ENCODE measurements at places on chromosomes 1 and 21.

DNA sequence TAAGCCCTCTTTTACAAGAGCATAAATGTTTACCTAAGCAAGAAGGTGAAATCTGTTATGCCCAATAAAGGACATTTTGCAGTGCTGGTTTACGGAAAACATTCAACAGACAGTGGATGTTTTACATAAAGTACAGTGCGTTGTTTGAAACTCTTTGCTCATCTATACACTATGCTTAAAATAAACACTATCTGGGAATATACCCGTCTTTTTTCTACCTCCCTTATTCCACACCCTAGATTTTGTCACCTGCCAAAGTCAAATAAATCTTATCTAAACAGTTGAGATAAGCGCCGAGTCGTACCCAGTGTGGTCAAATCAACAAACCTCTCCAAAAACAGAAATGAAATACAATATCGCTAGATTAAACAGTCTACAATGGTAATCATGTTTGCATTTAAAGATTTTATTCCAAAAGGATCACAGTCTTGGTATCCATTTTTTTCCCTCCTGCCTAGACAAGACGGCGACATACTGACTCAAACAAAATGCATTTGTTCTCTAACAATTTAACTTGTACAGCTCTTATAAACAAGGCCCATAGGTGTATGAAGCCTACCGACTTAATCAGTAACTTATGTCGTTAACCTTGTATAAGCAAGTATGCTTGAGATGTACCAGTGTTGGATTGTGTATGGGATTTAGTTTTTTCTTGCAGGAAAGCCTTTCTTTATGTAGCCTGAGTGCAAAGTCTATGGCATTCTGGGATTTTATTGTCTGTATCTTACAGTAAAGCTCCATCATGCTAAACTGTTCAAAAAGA is 189.1 kb downstream of the FMN2 start:
- no peak for DNase-seq

DNA sequence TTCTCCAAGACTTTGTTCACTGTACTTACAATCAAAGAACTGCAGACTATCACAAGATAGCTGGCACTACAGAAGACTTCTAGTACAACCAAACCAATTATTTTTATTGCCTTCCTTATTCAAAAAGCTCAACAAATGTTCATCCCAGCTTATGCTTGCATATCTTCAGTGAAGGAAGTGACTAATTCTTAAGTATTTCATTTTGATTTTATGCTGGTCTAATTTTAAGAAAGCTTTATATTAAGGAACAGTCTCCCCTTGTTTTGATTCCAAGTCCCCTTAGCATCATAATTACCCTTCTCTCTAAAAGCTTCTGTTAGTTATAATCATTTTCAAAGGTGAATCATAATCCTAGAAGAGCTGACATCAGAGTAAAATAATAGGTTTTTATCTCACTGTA is 132.9 kb downstream of the LRRIQ3 start:
- no peak for DNase-seq

GRCh38 chr1:154867064-154867825 is 2.8 kb downstream of the KCNN3 start:
- peak; percentile 44 for DNase-seq

GRCh38 chr1:82503822-82504221 is 703.1 kb downstream of the ADGRL2 start:
- peak; percentile 77 for DNase-seq

GRCh38 chr1:15681349-15682292 is 2.5 kb upstream of the PLEKHM2 start:
- no peak for DNase-seq

DNA sequence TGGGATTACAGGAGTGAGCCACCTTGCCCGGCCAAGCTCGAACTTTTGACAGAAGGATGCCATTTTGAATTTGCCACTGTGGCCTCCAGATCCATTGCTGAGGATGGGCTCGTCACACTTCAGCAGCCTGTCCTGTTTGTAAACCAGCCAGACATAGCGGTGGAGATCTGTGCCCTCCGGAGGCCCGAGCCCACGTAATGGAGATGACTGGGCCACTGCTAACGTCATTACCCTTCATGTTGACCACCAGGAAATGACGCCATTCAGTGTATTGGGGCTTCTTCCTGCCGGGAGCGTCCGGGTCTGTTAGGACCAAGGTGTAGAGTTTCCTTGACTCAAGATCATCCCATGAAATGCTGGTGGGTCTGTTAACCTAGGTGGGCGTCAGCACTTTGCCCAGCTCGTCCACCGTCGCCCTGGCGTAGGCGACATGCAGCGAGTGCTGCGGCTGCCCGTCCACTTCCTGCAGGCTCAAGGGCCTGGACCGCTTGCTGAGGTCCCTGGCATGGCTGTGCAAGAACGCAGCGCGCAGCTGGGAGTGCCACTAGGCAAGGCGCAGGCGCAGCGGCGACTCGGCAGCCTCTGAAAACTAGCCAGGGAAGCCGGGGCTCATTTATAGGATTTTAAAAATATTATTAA is 40.8 kb downstream of the PTPRC start:
- no peak for DNase-seq

DNA sequence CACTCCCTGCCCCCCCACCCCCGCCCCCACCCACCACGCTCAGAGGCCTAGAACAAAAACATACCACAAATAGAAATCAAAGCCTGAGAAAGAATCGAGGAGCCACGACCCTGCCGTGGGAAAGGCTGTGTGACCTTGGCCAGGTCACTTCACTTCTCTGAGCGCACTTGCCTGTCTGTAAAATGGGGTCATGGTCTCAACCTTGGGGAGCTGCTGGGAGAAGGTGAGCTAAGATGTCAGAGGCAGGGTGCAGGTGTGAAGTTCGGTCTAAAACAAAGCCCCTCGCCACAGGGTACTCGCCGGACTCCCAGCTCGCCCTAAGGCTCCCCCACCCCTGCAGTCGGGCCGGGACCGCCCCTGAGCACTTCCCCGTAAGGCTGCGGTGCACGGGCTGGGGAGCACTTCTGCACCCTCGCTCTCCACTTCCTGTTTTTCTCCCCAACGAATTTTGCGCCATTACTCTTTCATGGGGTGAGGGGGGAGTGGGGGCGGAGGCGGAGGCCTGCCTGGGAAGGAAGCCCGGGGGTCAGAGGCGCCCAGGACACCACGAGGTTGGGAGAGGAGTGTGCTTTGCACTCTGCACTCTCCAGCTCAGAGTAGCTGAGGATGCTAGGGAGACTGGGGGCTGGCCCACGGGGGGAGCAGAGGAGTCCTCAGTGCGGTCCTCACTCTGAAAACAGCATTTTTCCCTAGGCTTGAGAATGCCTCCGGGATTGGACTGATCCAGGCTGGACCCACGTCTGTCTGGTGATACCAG is 21.9 kb upstream of the PIK3CD start:
- DNase-seq: no peak

GRCh38 chr1:52627028-52627427 is 5.9 kb upstream of the SHISAL2A start:
- no peak for DNase-seq

DNA sequence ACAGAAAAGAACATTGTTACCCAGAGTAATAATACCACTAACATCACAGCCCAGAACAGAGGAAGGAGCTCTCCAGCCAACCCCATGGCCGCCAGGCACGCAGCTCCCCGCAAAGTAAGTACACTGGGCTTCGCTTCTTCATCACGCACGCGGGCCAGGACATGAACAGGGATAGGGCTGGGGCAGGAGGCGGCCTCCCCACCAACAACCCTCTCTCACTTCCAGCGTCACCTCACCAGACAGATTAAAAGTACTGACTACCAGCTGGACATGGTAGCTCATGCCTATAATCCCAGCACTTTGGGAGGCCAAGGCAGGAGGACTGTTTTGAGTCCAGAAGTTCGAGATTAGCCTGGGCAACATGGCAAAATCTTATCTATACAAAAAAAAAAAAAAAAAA is 78.3 kb downstream of the NPHP4 start:
- no peak for DNase-seq

DNA sequence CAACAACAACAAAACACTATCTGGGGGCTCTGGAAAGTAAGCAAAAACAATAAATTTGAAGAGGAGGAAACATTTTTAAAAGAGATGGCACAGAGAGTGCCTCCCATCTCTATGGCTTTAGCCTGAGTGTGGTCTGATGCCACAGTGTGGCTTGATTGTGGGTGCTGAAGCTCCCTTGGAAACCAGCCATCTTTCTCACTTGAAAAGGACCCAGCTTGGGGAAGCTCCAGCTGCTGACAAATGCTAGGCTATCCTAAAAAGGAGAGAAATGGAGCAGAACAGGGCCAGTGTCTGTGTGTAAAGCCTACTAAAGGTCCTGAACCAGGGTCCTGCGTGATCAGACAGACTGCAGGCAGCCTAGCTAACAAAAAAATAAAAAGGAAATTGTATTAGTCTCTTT is 642.0 kb upstream of the PTBP2 start:
- no peak for DNase-seq
